Daoy (cell line): ENCODE measurements at places on chromosomes 13 and 19.

GRCh38 chr19:879711-880438, 13.1 kb downstream of the MED16 start:
- DNase-seq: no peak

DNA sequence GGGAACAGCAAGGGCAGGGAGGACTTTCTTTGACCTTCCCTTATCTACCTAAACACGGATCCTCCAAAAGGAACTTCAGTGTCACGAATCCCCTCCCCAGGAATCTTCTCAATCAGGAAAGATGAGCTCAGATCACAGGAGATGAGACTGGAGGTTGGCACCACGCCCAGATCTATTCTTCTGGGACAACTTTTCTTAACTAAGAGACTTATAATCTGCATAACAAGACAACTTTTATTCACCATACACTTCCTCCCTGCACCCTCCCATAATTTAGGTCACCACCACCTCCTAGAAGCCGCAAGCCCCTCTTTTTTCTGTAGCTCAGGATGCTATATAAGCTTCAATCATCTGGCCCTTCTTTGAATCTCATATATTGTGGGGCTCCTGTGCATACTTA, 19.2 kb upstream of the AKT2 start:
- no peak for DNase-seq

- peak; percentile 77 for DNase-seq
Measured at GRCh38 chr19:38433268-38433733, at the start of gene RYR1. RYR1 (plus strand) TSS chr19:38433691; CDS start chr19:38433830, 139 bp downstream.

GRCh38 chr19:38806371-38806770, 6.4 kb downstream of the LGALS4 start:
- DNase-seq: no peak

- no peak for DNase-seq
Measured at GRCh38 chr19:32172566-32173160, 172.7 kb upstream of the ZNF507 start.

GRCh38 chr13:95355494-95355893, 54.2 kb upstream of the ABCC4 start:
- peak; percentile 53 for DNase-seq

DNA sequence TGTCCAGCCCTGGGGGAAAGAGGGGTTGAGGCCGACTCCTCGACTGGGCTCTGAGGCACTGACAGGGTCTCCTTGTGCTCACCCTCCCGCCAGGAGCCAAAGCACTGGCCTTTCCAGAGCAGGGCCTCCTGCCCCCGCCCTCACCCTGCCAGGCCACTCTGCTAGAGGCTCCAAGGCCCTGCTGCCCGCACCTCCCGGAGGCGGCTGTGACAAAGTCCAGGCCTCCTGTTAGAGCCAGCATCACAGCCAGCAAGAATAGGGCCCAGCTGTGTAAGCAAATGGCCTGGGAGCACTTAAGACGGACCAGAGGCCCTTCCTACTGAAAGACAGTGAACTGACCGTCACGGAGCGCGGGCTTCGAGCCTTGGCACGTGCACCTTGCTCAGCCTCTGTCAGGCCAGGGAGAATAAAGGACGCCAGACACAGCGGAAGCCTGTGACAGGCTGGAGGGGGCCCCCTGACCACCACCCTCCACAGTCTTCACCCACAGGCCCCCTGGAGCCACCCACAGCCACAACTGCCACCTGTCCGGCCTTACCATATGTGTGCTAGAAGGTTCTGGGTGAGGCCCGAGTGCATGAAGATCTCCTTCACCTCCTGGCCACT, 50.9 kb downstream of the EPS15L1 start:
- DNase-seq: no peak

DNA sequence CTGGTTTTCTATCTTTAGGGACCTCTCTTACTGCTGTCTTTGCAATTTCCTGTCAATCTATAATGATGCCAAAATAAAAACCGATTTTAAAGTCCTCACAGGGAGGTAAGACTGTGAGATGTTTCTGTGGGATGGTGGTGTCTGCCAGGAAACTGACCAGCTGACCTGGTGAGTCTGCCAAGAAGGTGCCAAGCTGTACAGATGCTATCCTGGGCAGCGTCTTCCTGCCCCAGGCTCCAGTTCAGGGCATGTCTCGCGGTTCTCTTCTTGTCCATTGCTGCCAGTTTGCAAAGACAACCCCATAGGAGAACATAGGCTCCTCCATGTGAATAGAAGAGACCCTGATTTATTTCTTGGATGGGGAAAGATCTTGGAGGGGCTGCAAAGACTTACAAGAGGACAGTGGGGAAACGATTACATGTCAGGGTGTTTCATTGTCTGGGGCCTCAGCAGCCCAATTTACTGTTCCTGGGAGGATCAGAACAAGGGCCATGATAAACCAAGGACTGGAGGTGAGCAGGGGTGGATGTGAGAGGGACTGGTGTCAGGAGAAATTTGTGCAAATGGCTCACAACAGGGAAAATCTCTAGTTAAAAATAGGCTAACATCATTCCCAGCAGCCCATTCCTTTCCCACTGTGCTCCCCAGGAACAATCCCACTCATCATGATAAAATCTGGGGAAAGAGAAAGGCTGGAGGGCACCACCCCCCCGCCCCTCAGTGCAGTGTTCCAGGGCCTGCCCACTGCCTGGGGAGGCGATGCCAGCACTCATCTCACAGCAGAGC, 42.7 kb upstream of the VSTM2B start:
- DNase-seq: no peak

GRCh38 chr13:59531571-59532091, 632.1 kb downstream of the DIAPH3 start:
- DNase-seq: peak; percentile 18

DNA sequence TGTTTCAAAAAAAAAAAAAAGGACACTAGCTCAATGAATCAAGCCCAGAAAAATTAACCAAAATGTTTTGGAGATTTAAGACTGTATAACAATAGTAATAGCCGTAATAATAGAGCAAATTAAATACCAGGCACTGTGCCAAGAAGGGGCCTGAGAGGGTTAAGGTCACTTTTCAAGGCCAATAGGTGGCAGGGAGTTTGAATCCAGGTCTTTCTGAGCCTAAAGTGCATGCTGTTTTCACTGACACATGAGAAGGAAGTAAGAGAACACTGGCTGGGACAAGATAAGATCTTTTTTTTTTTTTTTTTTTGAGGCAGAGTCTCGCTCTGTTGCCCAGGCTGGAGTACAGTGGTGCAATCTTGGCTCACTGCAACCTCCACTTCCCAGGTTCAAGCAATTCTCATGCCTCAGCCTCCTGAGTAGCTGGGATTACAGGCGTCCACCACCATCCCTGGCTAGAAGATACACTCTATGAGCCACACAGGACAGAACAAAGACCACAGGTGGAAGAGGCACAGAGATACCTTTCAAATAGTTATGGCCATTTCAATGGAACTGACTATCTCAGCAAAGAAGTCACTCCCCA, 7.7 kb downstream of the FFAR2 start:
- no peak for DNase-seq

- DNase-seq: no peak
Measured at GRCh38 chr13:27442797-27443196, 7.6 kb downstream of the MTIF3 start.

DNA sequence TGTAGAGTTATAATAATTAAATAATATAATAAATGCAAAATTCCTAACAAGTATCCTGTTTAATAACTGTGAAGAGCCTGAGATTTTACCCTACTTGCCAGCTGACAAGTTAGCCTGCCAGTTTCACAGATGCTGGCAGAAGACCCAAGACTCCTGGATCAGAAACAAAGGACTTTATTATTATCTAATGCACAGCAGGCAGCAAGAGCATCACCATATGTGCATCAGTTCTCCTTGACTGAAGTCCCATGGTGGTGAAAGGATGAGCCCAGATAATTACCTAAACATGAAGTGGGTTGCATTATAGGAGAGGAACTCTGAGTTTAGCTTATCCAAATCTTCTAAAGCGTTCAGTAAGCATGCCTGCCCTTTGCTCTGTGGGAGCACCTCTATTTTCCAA, 39.1 kb upstream of the MTIF3 start:
- DNase-seq: no peak

DNA sequence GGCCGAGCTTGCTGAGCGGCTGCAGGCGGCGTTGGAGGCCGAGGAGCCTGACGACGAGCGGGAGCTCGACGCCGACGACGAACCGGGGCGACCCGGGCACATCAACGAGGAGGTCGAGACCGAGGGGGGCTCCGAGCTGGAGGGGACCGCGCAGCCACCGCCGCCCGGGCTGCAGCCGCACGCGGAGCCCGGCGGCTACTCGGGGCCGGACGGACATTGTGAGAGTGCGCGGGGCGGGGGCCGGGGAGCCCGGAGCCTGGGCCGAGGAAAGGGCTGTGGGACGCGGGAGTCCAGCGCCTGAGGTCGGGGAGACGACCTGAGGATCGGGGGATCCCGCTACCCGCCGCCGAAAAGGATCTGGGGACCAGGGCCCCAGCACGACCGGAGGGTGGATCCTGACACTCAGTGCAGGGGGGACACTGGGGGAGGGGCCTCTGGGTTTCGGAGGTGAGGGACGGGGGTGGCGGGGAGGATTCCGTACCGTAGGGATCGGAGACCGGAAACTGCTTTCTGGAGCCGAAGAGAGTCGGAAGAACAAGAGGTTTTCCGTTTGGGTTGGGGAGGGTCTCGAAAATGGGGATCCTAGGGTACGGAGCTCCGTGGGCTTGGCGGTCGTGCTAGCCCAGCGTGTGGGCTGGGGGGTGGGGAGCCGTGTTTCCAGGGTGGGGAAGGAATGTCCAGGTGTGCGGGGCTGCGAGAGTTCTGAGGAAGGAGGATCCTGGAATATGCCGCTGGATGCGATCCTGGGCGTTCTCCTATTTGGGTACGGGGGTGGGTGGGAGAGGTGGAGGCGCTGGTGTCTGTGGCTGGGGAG, 616 bp downstream of the HNRNPUL1 start:
- peak; percentile 67 for DNase-seq

DNA sequence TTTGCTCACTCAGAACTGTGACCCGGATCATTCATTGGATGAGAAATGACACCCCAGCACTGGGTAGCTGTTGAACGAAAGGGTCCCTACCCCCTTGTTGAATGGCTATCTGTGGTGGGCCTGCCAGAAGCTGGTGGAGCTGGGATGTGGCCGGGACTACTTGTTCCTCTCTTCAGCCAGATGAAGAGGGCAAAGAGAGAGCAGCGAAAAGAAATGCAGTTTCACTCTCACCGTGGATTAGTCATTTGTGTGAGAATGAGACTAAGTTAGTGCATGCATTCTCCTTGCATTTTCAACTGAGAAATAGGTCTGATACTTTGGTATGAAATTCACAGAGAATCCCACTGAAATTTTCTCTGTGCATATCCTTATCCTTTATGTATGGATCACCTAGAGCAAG, 553.1 kb downstream of the IRS2 start:
- no peak for DNase-seq
